CD4-positive, alpha-beta T cell treated with Interleukin-6 for 4 hours (primary cell): ENCODE measurements at places on chromosomes 2 and 18.

DNA sequence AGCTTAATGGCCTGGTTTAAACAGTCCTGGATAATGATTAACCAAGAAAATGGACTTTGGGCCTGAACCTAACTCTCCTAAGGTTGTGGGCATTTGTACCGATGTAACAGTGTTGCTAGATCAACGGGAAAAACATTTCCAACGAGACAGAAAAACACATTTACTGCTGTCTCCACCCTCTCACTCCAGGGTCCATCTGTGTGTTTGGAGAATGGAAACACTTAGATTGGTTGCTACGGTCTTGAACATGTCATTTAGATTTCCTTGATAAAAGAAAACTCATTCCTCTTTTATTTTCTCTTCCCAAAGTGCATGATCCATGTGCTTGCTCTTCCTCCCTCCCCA lies 88.0 kb downstream of the SOCS6 start:
- no peak for DNase-seq

- no peak for DNase-seq
These were observed 672.5 kb downstream of the MBD2 start for GRCh38 chr18:53551868-53552426.

DNA sequence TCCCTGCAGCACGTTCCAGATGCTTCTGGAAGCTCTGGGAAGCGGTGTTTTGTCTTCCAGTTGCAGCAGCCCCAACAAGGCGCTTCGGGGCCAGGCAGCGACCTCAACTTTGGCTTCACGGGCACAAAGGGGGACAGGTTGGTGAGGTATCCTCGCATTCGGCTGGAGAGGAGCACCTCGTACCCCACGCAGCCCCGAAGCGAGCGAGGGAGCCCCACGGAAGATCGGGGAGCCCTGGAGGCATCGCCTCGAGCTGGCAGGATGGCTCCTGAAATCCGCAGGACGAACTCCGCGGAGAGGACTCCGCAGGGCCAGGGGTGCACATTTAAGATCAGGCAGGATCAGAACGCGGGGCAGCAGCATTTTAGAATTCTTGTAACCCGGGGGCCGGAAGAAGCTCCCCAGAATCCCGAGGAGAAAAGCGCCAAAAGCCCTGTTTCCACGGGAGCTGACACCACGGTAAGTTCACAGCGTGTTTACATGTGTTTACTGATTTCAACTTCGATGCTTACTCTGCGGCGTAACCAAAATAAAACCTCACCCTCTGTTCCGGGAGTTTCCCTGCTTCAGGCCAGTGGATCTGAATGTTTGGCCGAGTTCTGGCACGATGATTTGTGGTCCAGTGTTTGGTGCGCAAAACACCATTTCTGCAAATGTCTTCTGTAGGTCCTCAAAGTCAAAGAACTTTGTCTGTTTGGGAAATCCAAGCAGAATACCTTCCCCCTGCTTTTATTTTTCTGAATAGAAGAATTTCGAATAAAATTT lies 212.5 kb downstream of the NEDD4L start:
- DNase-seq, result no peak

- DNase-seq, result no peak
These were observed 98.1 kb downstream of the RNF144A start for GRCh38 chr2:7015007-7015950.

- peak; percentile 55 for DNase-seq
These were observed 60.4 kb upstream of the NABP1 start for GRCh38 chr2:191617575-191617974.

- DNase-seq, result peak; percentile 86
These were observed 37.0 kb downstream of the NIFK start for GRCh38 chr2:121699421-121700333.

- no peak for DNase-seq
These were observed 132.4 kb upstream of the GPC1 start for GRCh38 chr2:240302933-240303595.
